Mesothelial cell of epicardium (in vitro differentiated cells): ENCODE measurements at places on chromosomes 5 and 9.
A peak's percentile ranks its signal among the peaks of the same experiment; 100 is the strongest.

DNA sequence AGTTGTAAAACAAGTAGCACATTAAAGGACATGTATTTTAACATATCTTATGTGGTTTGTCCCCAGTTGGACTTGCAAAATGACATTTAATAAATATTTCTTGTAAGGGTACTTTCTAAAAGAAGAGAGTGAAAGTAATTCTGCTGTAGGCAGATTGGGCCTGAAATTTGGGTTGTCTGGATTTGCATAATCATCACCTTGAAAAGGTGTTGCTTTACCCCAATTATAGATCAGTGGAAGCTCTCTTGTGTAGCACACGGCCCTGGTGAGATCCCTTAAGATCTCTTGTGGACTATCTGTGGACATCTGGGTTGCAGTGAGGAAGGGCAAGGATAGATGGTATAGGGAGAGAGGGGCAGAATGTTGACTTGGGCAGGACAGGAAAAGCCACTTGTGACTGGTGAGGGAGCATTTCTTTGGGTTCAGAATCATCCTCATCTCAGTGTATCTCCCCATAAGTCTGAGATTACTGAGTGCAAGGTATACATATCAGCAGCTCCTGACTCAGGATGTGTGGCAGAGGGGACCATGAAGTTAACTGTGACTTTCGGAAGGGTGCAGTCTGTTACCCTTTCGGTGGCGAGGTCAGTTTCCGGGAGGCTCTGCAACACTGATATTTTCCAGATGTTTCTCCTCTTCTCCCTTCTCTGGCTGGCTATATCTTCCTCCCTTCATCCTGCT lies 2.0 kb upstream of the TNFAIP8 start:
- no peak for DNase-seq
- H3K36me3 ChIP-seq: no peaks in the 10 kb centered on the region
- peaks cover 50% of the 10 kb centered on the region for H3K4me1 ChIP-seq
- H3K4me3 ChIP-seq: no peak overlapping the region
- H3K27ac ChIP-seq: peak overlapping the region; percentile 18

- H3K36me3 ChIP-seq: peaks cover 8% of the 10 kb centered on the region
- DNase-seq: no peak
- H3K27me3 ChIP-seq: no peaks in the 10 kb centered on the region
- peaks cover 22% of the 10 kb centered on the region for H3K4me1 ChIP-seq
- H3K4me3 ChIP-seq: no peak overlapping the region
Measured at GRCh38 chr5:62327138-62328053, 21.4 kb downstream of the KIF2A start.

GRCh38 chr5:135705941-135706466 lies 127.2 kb upstream of the CXCL14 start:
- no peaks in the 10 kb centered on the region for H3K27me3 ChIP-seq
- peaks cover 45% of the 10 kb centered on the region for H3K4me1 ChIP-seq
- H3K4me3 ChIP-seq: no peak overlapping the region
- no peak for DNase-seq

- H3K27ac ChIP-seq: peak overlapping the region; percentile 88
- peaks cover 26% of the 10 kb centered on the region for H3K4me1 ChIP-seq
- H3K27me3 ChIP-seq: no peaks in the 10 kb centered on the region
- no peak for DNase-seq
- no peaks in the 10 kb centered on the region for H3K36me3 ChIP-seq
Measured at GRCh38 chr9:129761293-129761900, 8.6 kb upstream of the PTGES start.

DNA sequence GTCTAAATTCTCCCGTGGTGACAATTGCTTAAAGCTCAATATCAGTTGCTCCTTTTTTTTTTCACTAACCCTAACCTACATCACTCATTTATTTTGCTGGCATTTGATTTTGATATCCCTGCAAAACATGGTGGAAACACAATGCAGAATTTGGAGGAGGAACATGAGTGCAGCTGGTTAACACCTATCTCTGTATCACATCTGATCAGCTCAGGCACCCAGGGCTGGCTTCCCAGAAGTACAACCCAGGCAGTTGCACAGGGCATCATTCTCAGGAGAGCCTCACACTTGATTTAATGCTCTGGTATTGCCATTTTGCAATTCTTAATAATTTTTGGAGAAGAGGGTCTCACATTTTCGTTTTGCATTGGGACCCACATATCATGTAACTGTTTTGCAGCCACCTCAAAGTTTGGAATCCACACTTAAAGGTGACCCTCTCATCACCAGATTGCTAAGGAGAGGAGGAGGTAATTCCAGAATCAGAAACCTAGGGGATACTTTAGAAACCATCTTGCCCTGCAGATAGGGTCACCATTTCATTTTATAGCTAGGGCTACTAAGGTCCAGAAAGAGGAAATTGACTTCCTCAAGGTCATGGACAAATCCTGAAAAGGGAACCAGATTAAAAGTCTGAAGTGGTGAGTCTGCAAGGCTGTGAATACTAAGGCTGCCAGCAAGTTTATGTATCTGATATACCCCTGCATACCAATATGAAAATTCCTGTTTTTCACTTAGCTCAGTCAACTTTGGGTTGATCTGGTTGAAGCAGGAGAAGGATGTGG lies 19.3 kb upstream of the ADAM19 start:
- peaks cover 5% of the 10 kb centered on the region for H3K36me3 ChIP-seq
- DNase-seq: no peak
- no peak overlapping the region for H3K4me3 ChIP-seq
- H3K27ac ChIP-seq: no peak overlapping the region

DNA sequence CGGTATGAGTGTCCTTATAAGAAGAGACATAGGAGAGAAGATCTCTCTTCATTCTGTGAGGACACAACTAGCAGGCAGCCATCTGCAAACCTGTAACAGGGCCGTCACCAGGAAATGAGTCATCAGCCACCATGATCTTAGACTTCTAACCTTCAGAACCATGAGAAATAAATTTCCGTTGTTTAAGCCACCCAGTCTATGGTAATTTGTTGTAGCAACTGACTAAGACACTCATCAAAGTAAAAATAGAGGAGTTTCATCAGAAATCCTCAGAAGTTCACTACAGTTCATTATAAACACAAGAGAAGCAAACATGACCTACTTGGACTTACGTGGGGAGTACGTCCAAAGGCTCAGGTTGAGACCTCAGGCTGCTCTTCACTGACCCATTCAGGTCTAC lies 357.7 kb downstream of the SEMA5A start:
- peaks cover 4% of the 10 kb centered on the region for H3K36me3 ChIP-seq
- H3K4me3 ChIP-seq: no peak overlapping the region
- no peak for DNase-seq
- H3K27me3 ChIP-seq: no peaks in the 10 kb centered on the region
- H3K4me1 ChIP-seq: peaks cover 5% of the 10 kb centered on the region

DNA sequence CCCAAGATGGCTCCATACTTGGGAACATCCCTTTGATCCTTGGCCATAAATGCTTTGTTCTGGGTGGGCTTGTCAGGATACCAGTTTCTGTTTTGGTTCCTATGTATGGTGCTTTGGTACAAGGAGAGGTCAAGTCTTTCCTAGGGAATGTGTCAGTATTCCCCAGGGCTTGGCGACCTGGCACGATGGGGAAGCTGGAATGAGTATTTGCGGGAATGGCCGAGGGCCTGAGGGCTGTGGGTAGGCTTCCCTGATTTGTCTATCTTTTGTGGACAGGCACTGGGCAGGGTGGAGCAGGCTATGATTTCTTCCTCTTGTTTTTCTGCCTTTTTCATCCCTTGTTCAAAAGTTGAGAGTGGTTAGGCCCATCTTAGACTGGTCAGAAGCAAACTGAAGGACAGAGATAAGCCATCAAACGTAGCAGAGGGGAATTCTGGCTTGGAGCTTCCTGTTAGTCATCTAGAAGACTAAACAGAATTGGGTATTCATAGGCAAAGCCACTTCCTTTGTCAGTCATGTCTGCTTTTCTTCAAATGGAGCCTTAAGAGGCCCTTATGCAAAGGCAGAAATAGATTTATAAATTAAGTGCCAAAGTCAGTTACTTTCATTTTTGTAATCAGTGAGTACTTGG lies 13.7 kb downstream of the DOCK2 start:
- H3K4me1 ChIP-seq: peaks cover 8% of the 10 kb centered on the region
- no peak overlapping the region for H3K27ac ChIP-seq
- no peak overlapping the region for H3K4me3 ChIP-seq
- DNase-seq: no peak

DNA sequence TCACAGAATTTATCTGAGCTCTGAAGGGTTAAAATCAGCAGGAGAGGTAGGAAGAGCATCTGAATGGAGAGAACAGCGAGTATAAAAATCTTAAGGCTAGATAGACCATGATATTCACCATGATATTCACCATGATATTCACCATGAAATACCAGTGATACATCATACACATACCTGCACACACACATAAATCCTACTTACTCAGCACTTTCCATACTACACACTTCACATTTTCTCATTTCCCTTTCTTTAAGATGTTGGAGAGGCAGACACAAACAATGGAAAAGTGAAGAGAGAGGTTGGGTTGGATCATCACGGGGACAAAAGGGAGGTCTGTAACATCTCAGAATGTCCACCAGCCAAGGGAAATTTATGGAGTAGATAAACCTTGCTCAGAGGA lies 66.4 kb upstream of the ATP10B start:
- no peaks in the 10 kb centered on the region for H3K36me3 ChIP-seq
- no peak overlapping the region for H3K27ac ChIP-seq
- peaks cover 18% of the 10 kb centered on the region for H3K4me1 ChIP-seq
- DNase-seq: no peak
- no peak overlapping the region for H3K4me3 ChIP-seq

DNA sequence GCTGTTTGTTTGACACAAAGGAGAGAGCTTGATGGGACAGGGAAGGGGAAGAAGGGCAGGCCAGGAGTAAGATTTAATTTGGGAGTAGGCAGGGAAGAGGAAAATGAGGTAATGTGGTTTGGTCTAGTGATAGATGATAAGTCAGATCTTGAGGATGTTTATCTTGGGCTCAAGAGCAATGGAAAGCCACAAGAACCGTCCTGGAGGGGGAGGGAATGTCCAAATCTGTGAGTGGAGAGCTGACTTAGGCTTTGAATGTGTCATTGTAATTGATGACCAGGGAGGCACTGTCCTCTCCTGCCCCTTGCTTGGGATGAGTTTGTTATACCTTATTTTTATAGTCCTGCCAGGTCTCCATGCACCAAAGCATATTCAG lies 37.5 kb downstream of the MAMDC2 start:
- DNase-seq: no peak
- no peaks in the 10 kb centered on the region for H3K36me3 ChIP-seq
- no peaks in the 10 kb centered on the region for H3K4me1 ChIP-seq
- H3K27ac ChIP-seq: no peak overlapping the region

DNA sequence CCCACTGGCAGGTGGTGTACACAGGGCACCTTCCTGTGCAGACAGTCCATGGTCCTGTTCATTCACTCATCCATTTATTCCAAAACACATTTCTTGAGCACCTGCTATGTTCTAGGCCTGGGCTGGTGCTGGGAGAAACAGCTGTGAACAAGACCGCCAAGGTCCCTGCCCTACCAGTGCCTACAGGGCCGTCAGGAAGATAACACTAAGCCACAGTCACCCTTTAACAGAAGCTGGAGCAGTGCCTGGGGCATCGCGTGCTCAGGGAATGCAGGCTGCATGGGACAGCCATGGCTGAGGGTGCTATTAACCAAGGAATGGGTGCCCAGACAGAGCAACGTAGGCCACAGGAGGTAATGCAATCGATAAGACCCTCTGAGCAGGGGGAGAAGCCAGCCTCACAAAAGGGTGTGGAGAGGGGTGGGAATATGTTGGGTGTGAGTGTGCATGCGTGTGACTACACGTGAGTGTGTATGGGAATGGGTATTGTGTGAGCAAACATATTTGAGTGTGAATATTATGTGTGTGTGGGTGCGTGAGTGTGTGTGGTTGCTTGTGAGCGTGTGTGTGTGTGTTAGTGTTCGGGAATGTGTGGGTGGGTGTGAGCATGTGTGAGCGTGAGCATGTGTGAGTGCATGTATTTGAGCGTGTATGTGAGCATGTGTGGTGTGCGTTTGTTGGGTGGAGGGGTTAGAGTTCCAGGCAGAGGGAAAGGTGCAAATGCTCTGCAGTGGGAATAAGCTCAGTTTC lies 19.1 kb downstream of the DUSP1 start:
- H3K36me3 ChIP-seq: peaks cover 4% of the 10 kb centered on the region
- no peaks in the 10 kb centered on the region for H3K27me3 ChIP-seq
- peaks cover 6% of the 10 kb centered on the region for H3K4me1 ChIP-seq
- H3K27ac ChIP-seq: no peak overlapping the region
- no peak overlapping the region for H3K4me3 ChIP-seq
- DNase-seq: no peak

DNA sequence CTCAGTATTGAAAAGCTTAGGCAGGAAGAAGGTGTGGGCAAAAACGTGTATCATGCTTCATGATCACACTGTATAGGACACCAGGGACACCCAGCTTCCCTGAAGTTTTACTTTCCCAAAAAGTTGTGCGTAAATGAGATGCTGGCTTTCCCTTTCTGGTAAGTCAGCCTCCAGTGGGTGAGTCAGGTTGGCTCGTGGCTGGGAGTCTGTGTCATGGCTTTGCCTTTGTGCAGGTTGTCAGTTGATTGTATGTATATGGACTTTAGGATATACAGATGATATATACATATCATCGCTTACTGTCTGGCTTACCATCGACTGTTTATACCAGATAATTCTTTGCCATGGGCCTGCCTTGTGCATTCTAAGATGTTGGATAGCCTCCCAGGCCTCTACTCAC lies 34.2 kb downstream of the ADRB2 start:
- no peaks in the 10 kb centered on the region for H3K36me3 ChIP-seq
- DNase-seq: no peak
- no peak overlapping the region for H3K4me3 ChIP-seq
- H3K4me1 ChIP-seq: peaks cover 14% of the 10 kb centered on the region

DNA sequence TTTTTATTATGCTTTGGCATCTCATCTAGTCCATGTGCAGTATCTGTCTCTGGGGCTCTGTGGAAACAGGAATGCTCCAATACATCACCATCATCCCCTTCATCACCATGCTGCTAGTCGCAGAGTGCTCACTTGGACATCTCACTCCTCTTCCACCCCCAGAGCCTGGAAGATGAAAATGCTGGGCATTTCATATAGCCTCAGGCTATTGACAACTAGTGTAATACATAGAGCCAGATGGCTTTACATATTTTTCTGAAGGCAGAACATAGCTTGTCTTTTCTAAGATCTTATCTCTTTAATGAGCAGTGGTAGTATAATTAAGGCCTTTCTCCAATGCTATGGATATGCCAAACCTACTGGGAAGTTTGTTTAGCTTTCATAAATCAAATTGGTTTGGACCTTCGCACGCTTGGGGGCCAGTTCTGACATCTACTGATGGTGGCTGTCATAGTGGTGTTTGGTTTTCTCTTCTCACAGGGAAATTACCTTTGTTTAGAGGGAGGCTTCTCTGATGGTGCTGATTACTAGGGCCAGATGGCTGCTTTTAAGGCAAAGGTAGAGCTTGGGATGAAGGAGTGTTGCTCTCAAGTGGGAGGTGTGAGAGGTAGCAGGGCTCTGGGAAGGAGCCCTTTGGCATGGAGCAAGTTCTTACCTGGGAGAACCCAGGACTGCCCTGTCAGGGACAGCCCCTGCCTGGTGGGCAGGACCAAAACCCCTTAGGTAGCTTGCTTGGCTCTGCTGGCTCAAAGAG lies 63.1 kb upstream of the CXCL14 start:
- peak overlapping the region; percentile 14 for H3K27ac ChIP-seq
- H3K4me1 ChIP-seq: peaks cover 46% of the 10 kb centered on the region
- no peak for DNase-seq
- H3K36me3 ChIP-seq: peaks cover 4% of the 10 kb centered on the region

GRCh38 chr5:134638760-134639201 lies 6.2 kb upstream of the SAR1B start:
- H3K27me3 ChIP-seq: no peaks in the 10 kb centered on the region
- H3K36me3 ChIP-seq: no peaks in the 10 kb centered on the region
- no peak overlapping the region for H3K4me3 ChIP-seq
- DNase-seq: no peak
- peaks cover 4% of the 10 kb centered on the region for H3K4me1 ChIP-seq

- H3K27ac ChIP-seq: no peak overlapping the region
- peaks cover 6% of the 10 kb centered on the region for H3K36me3 ChIP-seq
- no peak overlapping the region for H3K4me3 ChIP-seq
- peaks cover 17% of the 10 kb centered on the region for H3K4me1 ChIP-seq
- peaks cover 19% of the 10 kb centered on the region for H3K27me3 ChIP-seq
- DNase-seq: no peak
Measured at GRCh38 chr5:95615164-95615467, 4.8 kb upstream of the GPR150 start.
